RPMI8226 (cell line): ENCODE measurements at places on chromosomes 2 and 18.

GRCh38 chr2:121502781-121503180 lies 27.9 kb upstream of the RNU4ATAC start:
- DNase-seq = no peak

GRCh38 chr2:227488045-227488444 lies 16.1 kb downstream of the AGFG1 start:
- no peak for DNase-seq

- DNase-seq = no peak
Measured at GRCh38 chr2:45709137-45709536, 57.7 kb downstream of the PRKCE start.

- no peak for DNase-seq
Measured at GRCh38 chr18:61985681-61986080, 92.9 kb upstream of the RNF152 start.

DNA sequence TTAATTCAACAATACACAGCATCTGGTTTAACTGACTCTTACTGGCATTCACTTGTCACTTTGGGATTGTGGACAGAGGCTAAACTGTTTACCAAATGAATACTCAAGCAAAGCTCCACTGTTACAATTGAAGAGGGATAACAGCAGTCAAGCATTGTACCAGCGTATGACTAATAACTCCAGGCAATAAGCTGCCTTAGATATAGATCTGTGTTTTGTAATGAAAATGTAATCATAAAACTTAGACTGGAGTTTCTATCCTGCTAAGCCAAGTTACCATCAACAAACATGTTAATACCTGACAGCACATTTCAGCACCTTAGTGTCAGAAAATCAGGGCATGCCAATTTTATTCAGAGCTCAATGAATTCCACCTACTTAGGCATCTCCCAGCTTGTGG lies 889.5 kb downstream of the EPHA4 start:
- no peak for DNase-seq

- no peak for DNase-seq
Measured at GRCh38 chr18:49137585-49137984, 186.8 kb upstream of the SMAD7 start.

DNA sequence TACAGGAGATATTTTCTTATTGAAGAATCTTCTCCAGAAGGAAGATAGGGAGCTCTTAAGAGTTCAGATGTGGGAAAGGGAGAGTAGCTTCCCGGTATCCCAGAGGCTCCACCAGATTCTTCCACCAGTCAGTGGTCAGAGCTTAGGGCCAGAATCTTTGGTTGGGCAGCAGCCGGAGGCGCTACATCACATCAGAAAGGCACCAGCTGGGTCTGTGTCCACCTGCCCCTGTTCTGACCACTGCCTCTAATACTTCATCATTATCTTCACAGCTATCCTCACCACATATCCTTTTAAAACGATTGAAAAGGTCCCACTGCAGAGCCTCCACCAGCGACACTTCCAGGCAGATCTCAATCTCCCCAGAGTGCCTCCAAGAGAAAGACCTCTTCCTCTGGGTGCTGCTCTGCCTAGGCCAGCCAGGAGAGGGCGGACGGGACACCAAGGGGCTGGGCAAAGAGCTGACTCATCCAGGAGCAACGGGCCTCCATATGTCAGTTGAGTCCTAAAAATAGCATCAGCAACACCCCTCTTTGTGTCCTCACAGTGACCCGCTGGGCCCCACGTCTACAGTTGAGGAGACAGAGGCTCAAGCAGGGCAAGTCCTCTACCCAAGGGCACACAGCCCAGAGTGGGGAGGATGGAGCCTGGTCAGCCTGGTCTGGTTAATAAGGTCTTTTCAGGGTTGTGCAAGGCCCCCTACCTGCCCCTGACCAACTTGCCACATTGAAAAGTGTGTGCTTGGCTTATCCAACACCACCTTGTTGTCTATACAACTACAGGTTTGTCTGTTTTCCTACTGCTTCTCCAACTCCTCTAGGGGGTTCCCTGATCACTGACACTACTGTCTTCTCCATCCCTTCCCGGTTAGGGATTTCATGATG lies 81.2 kb downstream of the ADD2 start:
- peak; percentile 94 for DNase-seq

DNA sequence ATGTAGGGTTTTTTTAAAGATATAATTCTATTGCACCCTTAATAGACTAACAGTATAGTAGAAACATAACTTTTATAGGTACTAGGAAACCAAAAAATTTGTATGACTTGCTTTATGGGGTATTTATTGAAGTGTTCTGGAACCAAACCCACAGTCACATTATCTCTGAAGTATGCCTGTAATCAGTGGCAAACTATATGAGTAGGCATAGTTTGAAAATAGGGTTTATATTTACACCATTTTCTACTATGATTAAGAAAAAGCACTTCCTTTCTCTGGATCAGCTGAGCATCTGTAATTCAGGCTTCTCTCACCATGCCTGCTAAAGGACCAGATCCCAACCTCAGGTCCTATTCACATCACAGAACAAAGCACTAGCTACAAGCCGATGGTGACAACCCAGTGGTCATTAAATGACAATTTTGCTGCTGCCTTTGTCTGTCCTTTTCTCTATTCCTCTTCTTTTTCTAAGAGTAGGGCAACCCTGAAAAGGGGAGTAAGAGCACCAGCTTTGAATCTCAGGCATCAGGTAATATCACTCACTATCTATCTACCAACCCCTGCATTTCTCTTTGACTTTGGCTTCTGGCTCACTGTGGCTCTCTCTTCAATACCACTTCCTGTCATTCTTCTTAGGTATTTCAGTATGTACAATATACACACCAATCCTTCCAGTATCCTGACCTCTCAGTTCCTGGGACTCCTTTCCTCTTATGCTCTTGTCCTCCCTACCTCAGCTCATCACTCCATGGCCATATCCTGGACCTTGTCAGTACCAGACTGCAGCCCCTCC lies 14.4 kb downstream of the NEMP2 start:
- no peak for DNase-seq

DNA sequence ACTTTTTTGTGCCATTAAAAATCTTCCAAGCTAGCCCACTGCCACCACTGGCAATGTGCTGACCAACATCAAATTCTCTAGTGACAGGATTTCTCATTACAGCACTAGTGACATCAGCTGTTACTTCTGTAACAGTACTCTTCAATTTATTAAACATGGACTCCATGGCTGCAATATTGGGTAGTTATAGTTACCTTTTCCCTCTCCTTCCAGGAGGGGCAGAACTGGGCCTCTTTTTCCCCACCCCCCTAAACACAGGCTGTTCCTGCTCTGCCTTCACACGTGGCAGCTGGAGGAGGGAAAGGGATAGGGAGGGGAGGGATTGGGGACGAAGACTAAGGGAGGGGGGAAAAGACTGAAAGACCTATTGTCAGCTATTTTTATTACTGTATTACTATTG lies 38.1 kb downstream of the TRAK2 start:
- no peak for DNase-seq

- no peak for DNase-seq
Measured at GRCh38 chr2:48254839-48255238, 275.1 kb upstream of the STON1 start.

GRCh38 chr18:43563780-43564179 lies 286.5 kb upstream of the SYT4 start:
- DNase-seq = peak; percentile 44

- peak; percentile 8 for DNase-seq
Measured at GRCh38 chr2:172252154-172252553, 149.5 kb upstream of the DLX2 start.

GRCh38 chr2:38125007-38125406 lies 49.1 kb upstream of the CYP1B1 start:
- DNase-seq = no peak

- DNase-seq = no peak
Measured at GRCh38 chr2:33859811-33860461, 260.8 kb upstream of the FAM98A start.

GRCh38 chr18:13269521-13270011 lies 51.0 kb downstream of the LDLRAD4 start:
- no peak for DNase-seq

GRCh38 chr18:33717339-33717738 lies 139.3 kb downstream of the ASXL3 start:
- DNase-seq = no peak

DNA sequence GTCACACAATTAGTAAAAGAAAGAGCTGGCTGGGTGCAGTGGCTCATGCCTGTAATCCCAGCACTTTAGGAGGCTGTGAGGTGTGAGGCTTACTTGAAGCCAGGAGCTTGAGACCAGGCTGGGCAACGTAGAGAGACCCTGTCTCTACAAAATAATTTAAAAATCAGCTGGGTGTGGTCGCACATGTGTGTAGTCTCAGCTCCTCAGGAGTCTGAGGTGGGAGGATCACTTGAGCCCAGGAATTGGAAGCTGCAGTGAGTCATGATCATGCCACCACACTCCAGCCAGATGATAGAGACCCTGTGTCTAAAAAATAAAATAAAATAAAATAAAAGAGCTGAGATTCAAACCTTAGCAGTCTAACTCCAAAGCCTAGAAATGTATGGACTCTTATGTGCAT lies 39.0 kb upstream of the NEDD4L start:
- no peak for DNase-seq

GRCh38 chr18:57087644-57088376 lies 59.1 kb upstream of the BOD1L2 start:
- no peak for DNase-seq

DNA sequence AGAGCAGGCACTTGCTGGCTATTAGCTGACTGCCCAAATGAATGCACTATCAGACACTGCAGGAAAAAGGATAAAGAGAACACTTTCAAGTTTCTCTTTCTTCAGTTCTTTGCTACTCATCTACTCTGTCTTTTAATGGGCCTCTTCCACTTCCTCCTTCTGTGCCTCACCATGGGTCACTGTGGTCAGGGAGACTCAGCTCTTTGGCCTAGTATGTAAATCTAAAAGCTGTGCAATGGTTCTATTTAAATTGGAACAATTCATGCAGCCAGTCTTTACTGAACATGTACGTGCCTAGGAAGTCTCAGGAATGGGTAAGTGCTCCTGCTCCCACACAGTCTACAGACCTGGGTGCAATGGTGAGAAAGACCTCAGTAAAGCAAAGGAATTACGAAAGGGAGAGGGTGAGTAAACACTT lies 79.1 kb upstream of the DNMT3A start:
- DNase-seq = peak; percentile 77
